NCI-H2029 (cell line): ENCODE measurements at places on chromosomes 11 and 22.

- DNase-seq: no peak
Observed at GRCh38 chr11:129968591-129969419, 33.8 kb downstream of the PRDM10 start.

- DNase-seq: peak; percentile 40
Observed at GRCh38 chr22:35467681-35468434, 67.9 kb downstream of the MCM5 start.

DNA sequence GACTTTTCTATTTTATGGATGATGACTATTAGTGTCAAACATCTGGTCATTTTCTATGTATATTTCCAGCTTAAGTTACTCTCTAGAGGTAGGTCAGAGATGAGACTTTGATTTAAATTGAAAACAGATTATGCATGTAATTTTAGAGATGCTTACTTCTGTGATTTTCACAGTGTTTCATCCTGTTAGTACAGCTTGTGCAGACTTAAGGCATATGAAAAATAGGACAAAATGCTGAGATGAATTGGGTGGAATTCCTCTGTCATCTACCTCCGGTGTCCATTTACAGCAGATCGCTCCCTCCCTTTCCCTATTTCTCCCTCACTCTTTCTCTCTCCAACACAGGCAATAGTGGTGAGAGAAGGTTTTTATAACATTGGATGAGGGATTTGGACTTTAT lies 14.1 kb downstream of the JAM3 start:
- no peak for DNase-seq

DNA sequence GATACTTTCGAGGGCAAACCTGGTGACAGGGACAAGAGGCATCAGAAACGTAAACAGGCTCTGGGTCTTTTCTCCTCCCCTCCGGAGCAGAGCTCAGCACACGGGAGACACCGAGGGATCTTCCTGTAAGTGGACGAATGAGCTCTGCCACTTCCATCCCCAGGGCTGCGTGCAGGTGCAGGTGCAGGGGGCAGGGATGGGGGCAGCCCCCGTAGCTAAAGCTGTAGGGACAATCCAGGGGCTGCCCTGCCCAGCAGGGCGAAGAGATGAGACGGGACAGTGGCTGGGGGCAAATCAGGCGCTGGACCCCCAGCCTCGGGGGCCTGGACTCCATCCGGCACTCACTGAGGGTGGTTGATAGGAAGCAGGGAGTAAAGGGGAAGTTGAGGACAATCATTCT lies 505.4 kb downstream of the BRD1 start:
- no peak for DNase-seq

GRCh38 chr22:43921370-43921769 lies 2.2 kb upstream of the PNPLA3 start:
- no peak for DNase-seq

DNA sequence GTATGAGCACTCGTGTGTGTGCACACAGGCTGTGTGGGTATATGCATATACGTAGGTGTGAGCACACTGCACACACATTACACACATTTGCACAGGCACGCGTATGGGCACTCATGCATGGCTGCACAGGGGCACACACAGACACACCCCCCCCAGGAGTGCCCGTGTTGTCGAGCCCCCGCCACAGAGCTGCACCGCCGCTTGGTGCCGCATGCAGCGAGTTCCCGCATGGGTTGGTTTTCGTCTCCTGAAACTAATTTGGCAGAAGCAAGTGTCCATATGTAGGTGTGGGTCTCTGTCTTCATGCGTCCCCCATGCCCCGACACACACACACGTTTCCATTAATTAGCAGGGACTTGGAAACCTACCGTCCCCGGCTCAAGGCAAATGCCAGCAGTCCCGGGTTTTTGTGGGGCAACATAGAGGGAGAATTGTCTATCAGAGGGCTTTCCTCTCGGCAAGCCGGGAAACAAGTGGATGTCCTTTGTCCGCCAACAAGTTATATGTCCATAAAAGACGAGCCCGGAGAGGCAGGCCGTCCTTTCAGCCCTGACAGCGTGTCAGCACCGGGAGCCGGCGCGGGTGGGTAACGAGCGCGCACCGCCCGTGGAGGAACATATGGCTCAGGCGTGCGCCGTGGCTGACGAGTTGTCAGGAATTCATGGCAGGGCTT lies 1291.7 kb downstream of the BRD1 start:
- no peak for DNase-seq

DNA sequence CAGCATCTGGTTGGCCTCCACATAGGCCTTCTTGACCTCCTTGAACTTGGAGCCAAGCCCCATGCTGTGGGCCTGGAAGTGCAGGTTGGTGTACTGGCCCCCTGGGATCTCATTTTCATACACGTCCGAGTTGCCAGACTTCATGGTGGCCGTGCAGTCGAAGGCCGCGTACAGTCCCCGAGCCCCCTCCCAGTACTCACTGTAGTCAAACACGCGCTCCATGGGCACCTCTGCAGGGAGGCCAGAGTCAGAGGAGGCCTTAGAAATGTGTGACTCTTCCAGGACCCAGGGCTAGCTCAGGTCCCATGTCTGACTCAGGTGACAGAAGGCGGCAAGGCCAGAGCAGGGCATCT lies 6.7 kb upstream of the LRFN4 start:
- no peak for DNase-seq

DNA sequence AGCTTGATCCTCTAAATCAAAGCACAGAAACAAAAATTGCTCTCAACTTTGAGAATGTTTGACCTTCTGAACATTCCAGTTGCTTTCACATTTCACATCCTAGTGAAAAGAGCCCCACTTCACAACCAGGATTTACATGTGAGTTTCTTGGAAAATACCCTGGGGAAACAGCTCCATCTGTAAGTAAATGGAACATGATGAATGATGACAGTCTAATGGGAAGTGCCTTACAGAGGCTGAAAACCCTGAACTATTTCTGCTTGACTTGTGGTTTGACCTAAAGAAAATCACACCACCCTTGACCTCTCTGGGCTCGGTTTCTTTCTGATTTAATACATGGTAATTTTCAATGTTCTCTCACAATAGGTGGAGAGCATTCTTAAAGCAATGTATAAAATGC lies 499.4 kb upstream of the API5 start:
- DNase-seq: no peak

DNA sequence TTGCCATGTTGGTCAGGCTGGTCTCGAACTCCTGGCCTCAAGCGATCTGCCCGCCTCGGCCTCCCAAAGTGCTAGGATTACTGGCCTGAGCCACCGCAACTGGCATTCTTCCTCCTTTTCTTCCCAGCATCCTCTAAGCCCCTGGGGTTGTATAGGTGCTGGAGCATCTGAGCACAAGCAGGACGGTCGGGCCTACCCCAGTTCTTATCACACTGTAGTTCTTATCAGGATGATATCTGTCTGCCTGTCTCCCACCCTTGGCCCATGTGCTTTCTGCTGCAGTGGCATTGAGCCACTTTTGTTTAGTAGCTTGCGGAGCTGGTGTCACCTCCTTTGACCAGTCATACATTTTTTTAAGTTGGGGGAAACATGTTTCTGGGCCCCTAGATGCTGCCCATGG lies 1.9 kb downstream of the RHOD start:
- no peak for DNase-seq

- no peak for DNase-seq
Observed at GRCh38 chr11:17552392-17553248, 5.6 kb downstream of the OTOG start.

DNA sequence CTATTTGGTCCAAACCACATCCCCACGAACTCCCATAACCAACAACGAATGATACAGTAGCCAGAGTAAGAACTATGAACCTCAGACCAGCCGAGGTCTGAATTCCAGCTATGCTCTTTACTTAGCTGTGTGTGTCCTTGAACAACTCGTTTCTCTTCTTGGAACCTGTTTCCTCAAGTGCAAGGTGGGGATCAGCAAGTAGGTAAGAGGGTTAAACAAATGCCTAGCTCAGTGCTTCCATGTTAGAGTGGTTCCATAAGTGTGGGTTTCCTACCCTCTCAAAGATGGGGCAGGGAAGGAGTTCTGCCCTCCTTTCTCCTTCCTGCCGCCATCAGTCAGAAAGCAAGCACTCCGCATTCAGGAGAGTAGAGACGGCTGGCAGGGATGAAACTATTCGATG lies 283.4 kb upstream of the SYN3 start:
- DNase-seq: no peak

DNA sequence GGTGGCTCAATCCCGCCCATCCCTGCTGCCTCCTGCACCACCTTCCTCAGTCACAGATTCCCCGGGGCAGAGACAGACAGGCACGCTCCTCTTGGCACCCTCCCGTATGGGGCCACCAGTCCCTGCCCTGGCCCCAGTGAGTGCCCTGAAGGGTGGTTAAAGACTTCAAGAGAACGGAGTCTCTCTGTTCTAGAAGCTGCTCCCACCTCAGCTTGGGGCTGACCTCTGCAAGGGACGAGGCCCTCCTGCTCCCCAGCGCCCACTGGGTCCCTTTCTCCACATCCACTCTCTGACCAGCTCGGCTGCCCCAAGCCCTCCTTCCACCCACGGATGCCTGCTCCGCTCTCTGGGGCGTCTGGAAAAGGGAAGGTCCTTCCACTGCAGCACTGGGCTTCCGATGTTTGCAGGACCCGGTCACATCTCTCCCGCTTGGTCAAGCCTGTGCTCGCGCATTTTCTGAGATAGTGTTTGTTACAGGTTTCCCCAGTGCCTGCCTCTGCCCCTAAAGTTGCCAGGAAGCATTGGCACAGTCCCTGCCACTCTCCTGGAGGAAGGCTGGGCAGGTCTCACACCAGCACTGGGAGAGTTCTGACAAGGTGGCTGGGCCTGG lies 1487.9 kb downstream of the TBC1D22A start:
- DNase-seq: no peak

GRCh38 chr11:61892085-61892370 lies 683 bp upstream of the FADS3 start:
- DNase-seq: no peak

- DNase-seq: peak; percentile 15
Observed at GRCh38 chr11:61254403-61255025, 13.5 kb downstream of the PGA5 start.

DNA sequence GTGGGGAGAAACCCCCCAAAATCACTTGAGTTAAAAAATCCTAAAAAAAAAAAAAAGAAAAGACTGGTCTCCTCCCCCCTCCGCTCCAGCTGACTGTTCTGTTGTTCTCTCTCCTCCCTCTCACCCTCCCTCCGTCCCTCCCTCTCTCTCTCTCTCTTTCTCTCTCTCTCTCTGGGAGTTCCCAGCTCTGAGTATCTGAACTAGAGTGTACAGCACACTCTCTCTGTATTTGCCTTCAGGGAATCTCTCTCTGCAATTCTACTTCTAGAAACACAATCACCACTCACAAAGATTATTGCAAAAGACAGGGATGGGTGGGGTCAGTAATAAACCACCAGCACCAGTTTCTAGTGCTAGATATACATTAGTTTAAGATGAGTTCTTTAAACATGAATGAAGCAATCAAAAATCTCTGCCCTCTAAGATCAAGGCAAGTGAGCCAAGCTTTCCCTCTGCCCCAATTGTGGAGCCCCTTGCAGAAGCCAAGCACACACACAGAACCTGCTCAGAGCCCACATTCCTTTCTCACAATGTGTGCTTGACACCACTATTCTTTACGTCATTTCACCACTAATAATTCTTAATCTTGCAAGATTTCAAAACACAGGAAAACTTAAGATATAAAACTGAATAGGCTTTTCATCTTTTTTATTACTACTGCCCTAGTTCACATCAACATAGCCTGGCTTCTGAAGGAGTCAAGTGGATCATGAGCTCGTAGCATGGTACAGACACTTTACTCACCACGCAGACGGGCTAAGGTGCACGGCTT lies 133.5 kb downstream of the RBFOX2 start:
- no peak for DNase-seq

DNA sequence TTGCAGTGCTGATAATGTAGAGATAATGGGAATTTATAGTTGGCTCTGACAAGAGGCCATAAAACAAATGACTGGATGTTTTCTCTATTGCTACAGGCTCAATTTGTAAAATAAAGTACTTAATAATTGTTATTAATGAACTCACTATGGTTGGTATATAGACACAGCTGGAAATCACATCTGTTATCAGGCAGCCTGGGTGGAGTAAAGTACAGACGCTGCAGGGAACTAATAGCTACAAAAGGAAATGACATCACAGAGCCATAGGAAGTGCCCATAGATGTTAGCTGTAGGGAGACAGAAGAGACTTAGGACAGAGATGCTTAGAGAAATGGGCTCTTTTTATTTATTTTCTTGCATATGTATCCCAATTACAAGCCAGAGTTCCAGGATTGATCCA lies 81.0 kb upstream of the SNX19 start:
- DNase-seq: no peak

- no peak for DNase-seq
Observed at GRCh38 chr11:46382646-46383403, 1.4 kb downstream of the MDK start.

GRCh38 chr22:20469110-20469868 lies 26.3 kb downstream of the KLHL22 start:
- no peak for DNase-seq

- DNase-seq: no peak
Observed at GRCh38 chr11:4039011-4039410, 55.6 kb upstream of the RRM1 start.

DNA sequence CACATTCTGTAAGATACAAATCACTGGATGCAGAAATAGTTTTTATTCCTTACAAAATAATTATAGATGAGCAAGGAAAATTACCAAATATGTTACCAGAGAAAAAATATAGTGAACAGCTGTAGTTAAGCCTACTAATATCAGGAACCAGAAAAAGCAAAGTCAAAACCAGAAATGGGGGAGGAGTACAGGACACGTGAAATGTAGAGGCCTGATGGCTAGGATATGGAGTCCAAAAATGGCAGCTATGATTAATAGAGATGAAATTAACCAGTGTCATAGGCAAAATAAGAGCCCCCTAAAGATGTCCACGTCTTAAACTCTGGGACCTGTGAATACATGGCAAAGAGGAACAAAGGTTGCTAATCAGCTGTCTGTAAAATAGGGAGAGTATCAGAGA lies 34.1 kb downstream of the MRE11 start:
- no peak for DNase-seq

- DNase-seq: no peak
Observed at GRCh38 chr22:22681221-22681739, 36.9 kb downstream of the GGTLC2 start.

DNA sequence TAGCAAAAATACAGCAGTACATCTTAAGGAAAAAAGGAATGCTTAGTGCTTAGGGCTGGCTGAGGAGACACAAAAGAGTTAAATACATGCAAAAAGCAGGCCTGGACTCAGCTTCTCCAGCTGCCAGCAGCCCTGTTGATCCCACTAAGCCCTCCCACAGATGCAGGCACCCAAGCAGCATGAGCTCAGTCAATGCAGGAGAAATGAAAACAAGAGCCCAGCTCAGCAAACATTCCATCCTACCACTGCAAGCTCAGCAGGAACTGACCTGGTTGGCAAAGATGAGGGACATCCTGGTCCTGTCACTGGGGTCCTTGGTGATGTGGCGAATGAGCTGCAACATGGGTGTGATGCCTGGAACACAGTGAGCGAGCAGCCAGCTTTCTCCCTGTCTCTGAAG lies 5.8 kb downstream of the CYB5R2 start:
- DNase-seq: no peak

DNA sequence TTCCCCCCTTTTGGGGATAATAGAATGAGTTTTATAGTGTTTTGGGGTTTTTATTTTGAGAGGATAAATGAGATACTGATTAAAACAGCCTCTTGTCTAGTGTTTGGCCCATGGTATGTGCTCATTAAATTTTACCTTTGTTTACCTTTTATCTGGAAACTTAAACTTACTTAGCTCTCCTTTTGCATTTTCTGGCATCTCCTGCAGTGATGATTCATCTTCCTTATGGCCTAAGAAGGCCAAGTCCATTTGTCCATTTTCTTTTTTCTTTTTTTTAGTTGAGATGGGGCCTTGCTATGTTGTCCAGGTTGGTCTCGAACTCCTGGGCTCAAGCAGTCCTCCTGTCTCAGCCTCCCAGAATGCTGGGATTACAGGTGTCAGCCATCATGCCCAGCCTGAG lies 156.3 kb downstream of the COMMD9 start:
- no peak for DNase-seq
